ENCODE measurements at places on chromosomes 4 and X.

- DNase-seq: no peak
Measured at GRCh38 chrX:72005046-72005445, 94.4 kb downstream of the NHSL2 start.

GRCh38 chr4:73620115-73620792 is at the start of gene RASSF6:
Gene RASSF6, minus strand, starts transcription at chr4:73620436. Its CDS starts 8,641 bp downstream, at chr4:73611795.
- DNase-seq: no peak

- no peak for DNase-seq
Measured at GRCh38 chr4:184099000-184099399, 118.7 kb downstream of the ENPP6 start.

- DNase-seq: peak; percentile 38
Measured at GRCh38 chr4:79576429-79576753, 168.4 kb upstream of the GK2 start.

Data from fibroblast of skin of back (primary cell).